ENCODE measurements at places on chromosomes 6 and 20.
A peak's percentile ranks its signal among the peaks of the same experiment; 100 is the strongest.

GRCh38 chr6:131336596-131336995, 201.3 kb downstream of the AKAP7 start:
- DNase-seq: no peak

- DNase-seq: no peak
Observed at GRCh38 chr6:108002365-108003221, 44.6 kb upstream of the SEC63 start.

GRCh38 chr6:166589337-166589731, 2.9 kb upstream of the RAMACL start:
- no peak for DNase-seq

DNA sequence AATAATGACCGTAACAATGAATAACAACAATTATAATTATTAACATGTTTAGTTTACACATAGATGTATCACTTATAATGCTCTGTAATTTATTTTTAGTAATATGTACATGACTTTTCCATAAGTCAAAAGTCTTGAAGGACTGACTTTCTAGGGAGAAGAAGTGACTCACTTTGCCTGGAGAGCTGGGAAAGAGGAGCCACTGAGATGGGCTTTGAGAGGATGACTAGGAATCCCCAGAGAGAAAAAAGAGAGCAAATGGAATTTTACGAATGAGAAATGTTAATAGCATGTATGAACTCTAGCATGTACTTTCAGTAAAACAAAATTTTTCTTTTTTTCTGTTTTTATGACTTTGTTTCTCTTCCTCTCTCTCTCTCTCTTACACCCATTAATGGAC, 67.8 kb upstream of the RALY start:
- DNase-seq: no peak

DNA sequence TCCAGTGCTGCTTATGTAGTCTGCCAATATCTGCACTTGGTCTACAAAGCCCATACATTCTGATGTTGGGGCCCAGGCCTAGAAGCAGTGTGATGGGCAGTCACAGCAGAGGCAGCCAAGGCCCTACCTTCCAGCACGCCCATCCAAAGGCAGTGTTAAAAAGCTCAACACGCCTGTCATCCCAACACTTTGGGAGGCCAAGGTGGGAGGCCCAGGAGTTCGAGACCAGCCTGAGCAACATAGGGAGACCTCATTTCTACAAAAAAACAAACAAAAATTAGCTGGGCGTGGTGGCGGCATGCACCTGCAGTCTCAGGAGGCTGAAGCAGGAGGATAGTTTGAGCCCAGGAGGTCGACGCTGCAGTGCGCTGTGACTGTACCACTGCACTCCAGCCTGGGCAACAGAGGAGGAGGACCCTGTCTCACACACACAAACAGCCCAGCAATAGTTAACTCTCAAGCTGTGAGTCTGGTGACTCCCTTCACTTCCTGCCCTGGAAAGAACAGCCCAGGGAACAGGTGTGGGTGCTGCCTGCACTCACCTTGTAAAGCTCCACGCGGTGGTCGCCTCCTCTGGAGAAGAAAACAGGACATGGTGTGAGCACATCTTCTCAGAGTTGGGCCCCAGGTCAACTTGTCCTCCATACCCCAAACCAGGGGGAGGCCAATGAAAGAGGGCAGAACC, 68.8 kb downstream of the PYGB start:
- no peak for DNase-seq

GRCh38 chr6:41352907-41353306, 17.5 kb downstream of the NCR2 start:
- DNase-seq: no peak

DNA sequence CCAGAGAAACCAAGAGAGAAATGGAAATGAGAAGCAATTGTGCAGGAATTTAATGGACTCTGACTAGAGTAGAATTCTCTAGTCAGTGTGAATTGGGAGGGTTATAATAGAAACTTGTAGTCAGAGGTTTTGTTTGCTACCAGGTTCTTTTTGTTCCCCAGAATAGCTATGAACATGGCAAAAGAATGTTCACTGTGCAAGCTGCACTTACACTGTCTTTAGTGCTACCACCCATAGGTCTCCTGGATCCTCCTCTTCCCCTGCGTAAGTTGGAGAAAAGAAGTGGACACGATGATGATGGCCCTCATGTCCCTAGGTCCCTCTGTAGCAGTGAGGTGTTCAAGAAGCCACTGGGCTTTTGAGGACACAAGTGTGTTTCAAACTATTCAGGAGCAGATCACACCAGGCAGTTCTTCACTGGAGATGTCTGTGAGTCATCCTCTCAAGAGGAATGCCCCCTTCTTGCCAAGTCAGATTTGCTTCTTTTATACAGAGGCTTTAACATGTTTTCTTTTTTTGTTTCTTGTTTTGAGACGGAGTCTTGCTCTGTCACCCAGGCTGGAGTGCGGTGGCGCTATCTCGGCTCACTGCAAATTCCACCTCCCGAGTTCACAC, 47.6 kb upstream of the SMIM8 start:
- DNase-seq: no peak

DNA sequence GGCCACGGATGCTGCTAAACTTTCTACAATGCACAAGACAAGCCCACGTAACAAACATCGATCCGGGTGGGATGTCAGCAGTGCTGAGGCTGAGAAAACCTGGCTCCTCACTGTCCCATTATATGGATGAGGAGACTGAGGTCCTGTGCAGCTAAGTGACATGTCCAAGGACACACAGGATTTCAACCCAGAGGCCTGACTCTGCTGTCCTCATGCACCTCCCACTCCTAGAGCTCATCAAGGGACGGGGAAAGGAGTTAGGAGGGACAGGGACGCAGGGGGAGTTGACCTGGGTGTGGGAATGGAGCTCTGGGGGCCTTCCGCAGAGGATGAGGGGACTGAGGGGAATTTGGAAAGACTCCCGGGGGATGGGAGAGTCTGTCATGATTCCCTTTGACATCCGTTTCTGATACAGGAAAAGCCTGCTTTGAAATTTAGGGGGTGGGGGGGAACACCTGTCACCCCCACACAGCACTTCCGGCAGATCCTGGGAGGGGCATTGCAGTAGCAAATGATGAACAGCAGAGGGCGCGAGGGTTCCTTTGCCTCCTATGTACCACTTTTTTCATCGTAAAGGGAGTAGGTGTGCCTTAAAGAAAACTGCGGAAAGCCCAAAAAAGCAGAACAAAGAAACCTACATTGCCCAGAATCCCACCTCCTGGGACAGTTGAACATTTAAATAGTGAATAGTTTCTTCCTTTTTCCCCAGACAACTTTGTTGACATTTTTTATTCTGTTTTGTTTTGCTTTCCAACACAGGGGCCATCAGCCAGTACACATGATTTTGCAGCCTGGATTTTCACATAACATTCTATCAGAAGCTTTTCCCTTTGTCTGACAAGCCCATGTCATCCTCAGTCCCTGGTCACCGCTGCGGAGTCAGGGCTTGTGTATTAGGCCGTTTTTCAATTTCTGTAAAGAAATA, 48.6 kb downstream of the SLC2A10 start:
- DNase-seq: peak; percentile 50

- DNase-seq: no peak
Observed at GRCh38 chr6:158914923-158915322, 85.1 kb downstream of the RSPH3 start.

GRCh38 chr20:60249436-60249835, 291.2 kb downstream of the CDH26 start:
- DNase-seq: no peak

GRCh38 chr6:74167976-74168375, 472.0 kb downstream of the CD109 start:
- DNase-seq: no peak

DNA sequence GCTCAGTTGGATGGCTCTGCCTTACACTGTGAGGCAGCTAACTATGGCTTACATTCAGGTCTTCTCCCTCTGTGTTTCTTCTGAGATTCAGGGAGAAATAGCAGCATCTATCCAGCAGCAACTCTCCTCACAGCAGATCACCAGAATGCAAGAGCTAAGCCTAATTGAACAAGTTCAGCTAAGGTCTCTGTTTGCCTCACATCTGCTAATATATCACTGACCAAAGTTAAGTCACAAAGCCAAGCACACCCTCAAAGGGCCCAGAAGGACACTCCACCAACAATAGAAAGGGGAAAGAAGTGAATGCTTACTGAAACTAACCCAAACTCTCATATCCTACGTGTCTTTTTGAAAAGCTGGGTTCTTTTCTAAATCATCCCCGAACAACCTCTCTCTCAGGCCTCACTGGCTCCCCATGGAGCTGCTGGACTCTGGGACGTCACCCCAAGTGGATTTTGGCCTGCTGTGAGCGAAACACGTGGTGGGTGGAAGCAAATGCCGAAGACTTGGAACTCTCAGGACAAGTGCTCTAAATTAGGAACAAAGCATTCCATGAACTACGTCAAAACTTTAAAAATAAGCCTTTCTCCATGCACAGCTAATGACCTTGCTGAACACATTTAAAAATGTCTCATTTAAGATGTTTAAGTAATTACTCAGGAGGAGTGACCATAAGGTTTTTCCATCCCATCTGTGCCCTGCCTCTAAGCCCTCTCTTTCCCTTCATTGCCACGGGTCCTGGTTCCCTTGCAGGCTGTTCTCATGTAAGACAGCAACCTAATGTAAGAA, 167.5 kb upstream of the PLCB4 start:
- DNase-seq: no peak
